Stimulated activated CD8-positive, alpha-beta memory T cell treated with anti-CD3 and anti-CD28 coated beads, Interleukin-2, amount 100 ng/mL, for 1 hour (primary cell): ENCODE measurements at places on chromosomes 1 and 21.

GRCh38 chr1:174021591-174022079 lies 522 bp downstream of the RC3H1 start:
- DNase-seq = no peak

- DNase-seq = no peak
Measured at GRCh38 chr1:29896791-29897714, 660.7 kb downstream of the PTPRU start.

DNA sequence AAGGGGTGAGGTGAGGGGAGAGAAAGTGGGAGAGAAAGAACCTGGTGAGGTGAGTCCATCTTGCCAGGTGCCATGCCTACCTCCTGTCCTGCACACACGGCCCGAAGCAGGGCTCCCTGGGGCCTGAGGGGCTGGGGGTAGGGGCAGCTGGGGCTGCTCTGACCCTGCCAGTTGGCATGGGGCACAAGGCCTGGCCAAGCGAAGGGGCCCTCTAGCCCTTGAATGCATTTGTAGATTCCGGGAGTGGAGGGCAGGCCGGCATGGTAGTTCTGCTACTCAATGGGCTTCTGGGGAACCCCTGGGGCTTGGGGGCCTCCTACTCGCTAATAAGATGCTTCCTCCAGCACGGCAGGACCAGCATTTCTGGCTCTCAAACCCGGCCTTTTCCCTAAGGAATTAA lies 3.6 kb upstream of the PRDM16 start:
- no peak for DNase-seq

DNA sequence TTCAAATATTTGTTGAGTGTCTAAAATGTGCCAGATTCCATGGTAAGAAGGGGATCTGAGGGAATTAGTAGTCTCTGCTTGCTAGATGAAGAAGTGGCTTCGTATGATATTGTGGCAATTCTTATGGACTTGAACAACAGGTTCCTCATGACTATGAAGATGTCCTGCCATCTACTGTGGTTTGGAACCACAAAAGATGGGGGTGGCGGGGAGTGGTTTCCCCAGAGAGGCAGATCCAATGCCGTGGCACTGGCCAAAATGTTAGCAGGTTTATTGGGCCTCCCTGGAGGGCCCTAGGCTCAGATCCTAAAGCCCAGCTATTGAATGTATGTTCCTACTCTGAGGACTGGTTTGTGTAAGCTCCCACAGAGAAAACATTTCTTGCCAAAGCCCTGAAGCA lies 120.8 kb downstream of the RGS2 start:
- DNase-seq = no peak

DNA sequence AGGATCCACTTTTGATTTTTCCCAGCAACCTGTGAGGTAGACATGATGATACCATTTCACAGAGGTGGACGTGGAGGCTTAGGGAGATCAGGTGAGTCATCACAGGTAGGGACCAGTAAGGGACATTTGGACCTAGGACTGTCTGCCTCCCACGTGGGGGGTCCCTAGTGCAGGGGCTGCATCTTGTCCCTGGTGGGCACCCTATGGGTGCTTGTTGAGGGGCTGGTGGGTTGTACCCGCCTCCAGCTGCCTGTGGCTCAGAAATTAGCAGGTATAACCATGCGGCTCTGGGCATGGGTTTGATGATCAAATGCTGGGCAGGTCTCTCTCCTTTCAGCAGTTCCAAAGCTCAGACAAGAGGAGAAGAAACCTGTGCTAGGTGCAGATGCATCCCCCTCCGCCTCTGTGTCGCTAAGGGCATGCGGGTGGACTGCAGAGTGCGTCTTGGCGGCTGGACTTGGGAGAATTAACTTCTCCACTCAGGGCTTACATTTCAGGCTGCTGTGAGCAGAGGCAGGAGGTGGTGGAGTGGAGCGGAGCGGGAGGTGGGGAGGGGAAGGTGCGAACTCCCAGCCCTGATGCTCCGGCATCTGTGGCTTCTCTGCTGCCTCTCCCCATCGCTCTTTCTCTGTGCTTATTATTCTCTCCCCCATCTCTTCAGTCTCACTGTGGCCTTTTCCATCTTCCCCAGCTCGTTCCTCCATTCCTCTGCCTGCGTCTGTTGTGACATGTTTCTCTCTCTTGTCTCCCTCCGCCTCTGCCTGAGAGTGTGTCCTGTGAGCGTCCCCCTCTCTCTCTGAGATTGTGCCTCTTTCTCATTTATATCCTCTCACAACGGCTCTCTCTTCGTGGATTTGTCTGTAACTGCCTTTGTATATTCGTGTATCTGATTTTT lies 146.8 kb downstream of the PTPRU start:
- no peak for DNase-seq

GRCh38 chr1:201264554-201264953 lies 18.8 kb upstream of the PKP1 start:
- DNase-seq = no peak

GRCh38 chr1:30089024-30089430 lies 634.4 kb downstream of the MATN1 start:
- DNase-seq = no peak

DNA sequence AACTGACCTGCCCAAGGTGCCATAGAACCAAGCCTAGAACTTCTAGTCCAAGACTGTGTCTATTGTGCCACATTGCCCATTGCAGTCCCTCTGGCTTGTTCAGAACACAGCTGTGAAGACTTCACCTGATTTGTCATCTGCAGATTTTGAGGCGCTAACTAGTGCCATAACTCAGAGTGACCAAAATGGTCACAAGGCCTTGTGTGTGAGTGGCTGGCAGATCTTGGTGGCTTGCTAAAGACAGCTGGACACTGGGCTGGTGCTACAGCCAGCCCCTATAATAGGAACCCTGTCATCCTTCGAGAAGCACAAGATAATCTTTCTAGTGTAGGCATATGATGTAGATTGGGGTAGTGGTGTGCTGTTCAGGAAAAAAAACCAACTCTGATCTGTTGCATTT lies 63.7 kb upstream of the IFNLR1 start:
- no peak for DNase-seq

DNA sequence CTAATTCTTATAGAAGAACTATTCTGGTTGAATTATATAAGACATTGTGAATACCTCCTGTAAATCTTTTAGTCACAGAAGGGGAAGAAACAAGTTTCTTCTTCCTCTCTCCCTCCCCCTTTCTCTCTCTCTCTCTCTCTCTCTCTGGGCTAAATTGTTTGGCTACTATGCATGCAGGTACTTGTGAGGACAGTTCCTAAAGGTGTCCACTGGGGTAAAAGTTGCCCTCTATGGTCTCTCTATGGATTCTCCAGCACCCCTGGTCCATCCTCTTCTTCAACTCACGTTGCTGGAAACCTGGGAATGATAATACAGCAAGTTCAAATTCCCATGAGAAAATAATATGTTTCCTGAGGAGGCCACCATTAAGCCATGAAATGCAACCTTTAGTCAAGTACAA lies 5.8 kb downstream of the OR6K3 start:
- no peak for DNase-seq

DNA sequence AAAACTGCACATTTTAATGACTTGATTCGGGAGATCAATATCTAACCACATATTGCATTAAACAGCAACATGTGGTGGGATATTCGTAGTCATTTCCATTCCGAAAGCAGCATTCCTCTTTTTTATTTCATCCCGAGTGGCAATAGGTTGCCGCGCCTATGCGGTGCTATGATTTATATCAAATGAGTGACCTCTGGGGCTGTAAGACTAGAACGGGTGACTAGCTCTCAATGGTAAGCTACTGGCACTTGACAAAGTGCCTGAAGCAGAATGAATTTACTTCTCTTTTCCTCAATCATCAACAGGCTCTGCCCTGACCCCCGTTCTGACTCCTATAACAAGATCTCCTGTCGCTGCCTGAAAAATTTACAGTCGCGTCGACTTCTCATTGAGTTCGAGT lies 162.3 kb downstream of the ZNF281 start:
- DNase-seq = no peak
